ENCODE measurements at places on chromosomes 2 and 18. TPM values are rescaled to one million over a fixed set of nuclear protein-coding genes. Genes with fewer than 3 reads are reported as not detected.

GRCh38 chr18:76358774-76359173, 136.3 kb downstream of the ZNF516 start:
- DNase-seq: no peak
- peaks cover 5% of the 10 kb centered on the region for H3K4me1 ChIP-seq
- no peaks in the 10 kb centered on the region for H3K27me3 ChIP-seq
- H3K4me3 ChIP-seq: no peak overlapping the region
- no peak overlapping the region for H3K27ac ChIP-seq

Gene EVX2
- not detected for total RNA-seq

- H3K27ac ChIP-seq: no peak overlapping the region
- H3K4me1 ChIP-seq: no peaks in the 10 kb centered on the region
- DNase-seq: no peak
- H3K27me3 ChIP-seq: no peaks in the 10 kb centered on the region
- no peaks in the 10 kb centered on the region for H3K36me3 ChIP-seq
These were observed 167.6 kb upstream of the ACAA2 start for GRCh38 chr18:49980896-49981295.

Gene ZBTB7C
- total RNA-seq: 2.4 TPM

Gene SNTG2
- 1.5 TPM for total RNA-seq

GRCh38 chr2:215590010-215590745, 154.3 kb upstream of the FN1 start:
- H3K27me3 ChIP-seq: no peaks in the 10 kb centered on the region
- H3K4me1 ChIP-seq: no peaks in the 10 kb centered on the region
- no peak overlapping the region for H3K4me3 ChIP-seq
- no peak overlapping the region for H3K27ac ChIP-seq

Gene CDH19
- total RNA-seq: 12.2 TPM

- DNase-seq: no peak
- H3K4me3 ChIP-seq: no peak overlapping the region
- H3K27ac ChIP-seq: no peak overlapping the region
- H3K27me3 ChIP-seq: no peaks in the 10 kb centered on the region
These were observed 113.7 kb downstream of the RIT2 start for GRCh38 chr18:43001821-43002220.

- no peaks in the 10 kb centered on the region for H3K27me3 ChIP-seq
- H3K4me1 ChIP-seq: no peaks in the 10 kb centered on the region
- H3K4me3 ChIP-seq: no peak overlapping the region
- DNase-seq: no peak
These were observed 9.1 kb upstream of the STK39 start for GRCh38 chr2:168256448-168256847.

- H3K4me1 ChIP-seq: no peaks in the 10 kb centered on the region
- H3K27me3 ChIP-seq: no peaks in the 10 kb centered on the region
- H3K27ac ChIP-seq: no peak overlapping the region
- H3K4me3 ChIP-seq: no peak overlapping the region
- no peak for DNase-seq
- no peaks in the 10 kb centered on the region for H3K36me3 ChIP-seq
These were observed 38.9 kb upstream of the SCG2 start for GRCh38 chr2:223641082-223641481.

DNA sequence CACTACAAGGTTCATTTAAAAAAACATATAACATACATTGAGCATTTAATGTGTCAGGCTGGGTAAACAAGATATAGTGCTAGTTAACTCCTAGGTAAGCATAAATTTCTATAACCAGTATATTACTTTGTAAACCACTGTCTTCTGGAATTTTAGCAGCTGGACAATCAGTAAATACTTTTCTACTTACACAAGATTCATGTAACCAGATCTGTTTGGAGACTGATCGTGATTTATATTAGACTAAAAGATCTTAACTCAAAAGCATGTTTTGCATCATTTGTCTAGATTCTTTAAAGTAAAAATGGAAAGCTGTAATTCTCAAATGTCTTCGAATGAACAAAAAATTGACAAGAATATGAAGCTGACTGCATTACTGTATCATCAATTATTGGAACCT, 941 bp upstream of the SGO2 start:
- no peak overlapping the region for H3K4me3 ChIP-seq
- H3K27me3 ChIP-seq: no peaks in the 10 kb centered on the region
- H3K4me1 ChIP-seq: no peaks in the 10 kb centered on the region
- H3K36me3 ChIP-seq: no peaks in the 10 kb centered on the region

DNA sequence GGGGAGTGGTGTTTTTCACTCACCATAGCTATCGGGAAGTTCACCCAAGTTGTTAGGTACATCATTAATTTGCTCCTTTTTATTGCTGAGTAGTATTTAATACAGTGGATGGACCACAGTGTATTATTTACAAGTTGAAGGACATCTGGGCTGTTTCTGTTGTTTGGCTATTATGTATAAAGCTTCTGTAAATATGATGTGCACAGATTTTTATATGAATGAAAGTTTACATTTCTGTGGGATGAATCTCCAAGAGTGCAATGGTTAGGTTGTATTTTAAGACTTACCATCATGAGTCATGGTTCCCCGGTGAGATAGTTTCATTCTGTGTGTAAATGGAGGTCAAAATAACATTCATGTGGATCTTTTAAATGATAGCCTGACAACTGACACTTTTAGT, 337.4 kb downstream of the PTPRM start:
- no peaks in the 10 kb centered on the region for H3K36me3 ChIP-seq
- no peak overlapping the region for H3K27ac ChIP-seq
- H3K27me3 ChIP-seq: no peaks in the 10 kb centered on the region
- H3K4me3 ChIP-seq: no peak overlapping the region
- H3K4me1 ChIP-seq: peaks cover 30% of the 10 kb centered on the region

Gene RAMP1
- 287 TPM for total RNA-seq

GRCh38 chr2:44139741-44140140, 28.9 kb upstream of the PPM1B start:
- no peak for DNase-seq
- H3K4me3 ChIP-seq: no peak overlapping the region
- no peak overlapping the region for H3K27ac ChIP-seq
- H3K27me3 ChIP-seq: no peaks in the 10 kb centered on the region
- no peaks in the 10 kb centered on the region for H3K36me3 ChIP-seq

GRCh38 chr18:51525453-51526225, 328.2 kb upstream of the MEX3C start:
- H3K27me3 ChIP-seq: no peaks in the 10 kb centered on the region
- DNase-seq: no peak
- no peaks in the 10 kb centered on the region for H3K36me3 ChIP-seq
- no peaks in the 10 kb centered on the region for H3K4me1 ChIP-seq
- no peak overlapping the region for H3K27ac ChIP-seq

DNA sequence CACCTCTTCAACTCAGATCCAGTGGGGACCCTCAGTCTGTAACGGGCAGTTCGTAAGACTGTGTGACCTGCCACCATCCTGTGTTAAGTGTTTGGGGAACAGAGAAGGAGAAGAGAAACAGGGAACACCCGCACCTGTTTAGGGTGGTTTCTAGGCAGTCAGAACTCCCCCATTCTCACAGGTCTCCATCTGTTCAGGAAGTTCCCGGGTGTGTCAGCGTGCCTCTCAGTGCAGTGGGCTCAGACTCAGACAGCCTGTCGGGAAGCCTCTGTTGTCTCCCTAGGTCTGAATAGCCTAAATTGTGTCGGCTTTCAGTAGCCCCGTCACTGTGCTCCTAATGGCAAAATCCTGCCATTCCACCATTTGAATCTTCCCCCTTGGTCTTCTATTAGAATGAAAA, 256.6 kb downstream of the LOXHD1 start:
- H3K4me3 ChIP-seq: no peak overlapping the region
- H3K27ac ChIP-seq: no peak overlapping the region
- no peaks in the 10 kb centered on the region for H3K36me3 ChIP-seq
- no peak for DNase-seq
- H3K27me3 ChIP-seq: no peaks in the 10 kb centered on the region

Gene CDK15
- not detected for total RNA-seq

Gene KATNAL2
- total RNA-seq: 2.4 TPM

Gene LBX2
- total RNA-seq: 0.72 TPM
